ENCODE measurements at places on chromosomes 1 and 21.

DNA sequence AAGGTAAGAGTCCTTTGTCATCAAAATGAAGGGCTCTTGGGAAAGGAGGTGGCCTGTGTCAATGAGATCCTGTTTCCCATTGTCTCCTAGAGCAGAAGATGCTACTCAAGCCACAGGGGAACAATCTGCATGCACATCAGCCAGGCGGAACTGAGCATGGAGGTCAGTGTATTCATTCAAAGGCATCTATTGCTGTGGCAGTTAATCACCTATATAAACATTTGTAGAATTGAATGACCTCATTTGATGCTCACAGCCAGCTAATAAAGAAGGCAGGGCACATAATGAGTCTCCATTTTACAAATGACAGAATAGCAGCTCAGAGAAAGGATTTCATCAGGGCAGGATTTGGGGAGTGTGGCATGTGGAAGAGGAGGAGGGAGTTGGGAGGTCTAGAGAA, 5.7 kb upstream of the FYB2 start:
- DNase-seq = no peak

DNA sequence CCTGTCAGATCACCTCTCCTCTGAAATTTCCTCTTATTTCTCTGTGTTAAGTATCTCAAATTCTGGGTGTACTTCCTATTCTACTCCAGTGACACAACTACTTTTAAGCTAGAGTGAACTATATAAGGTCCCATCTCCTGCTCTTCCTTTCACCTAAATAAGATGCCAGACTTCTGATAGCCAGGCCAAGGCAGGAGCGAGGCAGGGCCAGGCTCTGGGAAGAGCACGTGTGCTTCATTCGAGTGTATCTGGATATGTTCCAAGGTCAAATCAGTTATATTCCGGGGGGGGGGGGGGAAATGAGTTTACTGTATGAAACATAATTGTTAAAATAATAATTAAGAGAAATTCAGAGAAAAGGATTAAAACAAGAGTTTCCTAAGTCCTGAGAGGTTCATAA, 60.1 kb downstream of the LRRC71 start:
- DNase-seq = no peak

GRCh38 chr1:2135441-2135841, 59.1 kb downstream of the FAAP20 start:
- no peak for DNase-seq

DNA sequence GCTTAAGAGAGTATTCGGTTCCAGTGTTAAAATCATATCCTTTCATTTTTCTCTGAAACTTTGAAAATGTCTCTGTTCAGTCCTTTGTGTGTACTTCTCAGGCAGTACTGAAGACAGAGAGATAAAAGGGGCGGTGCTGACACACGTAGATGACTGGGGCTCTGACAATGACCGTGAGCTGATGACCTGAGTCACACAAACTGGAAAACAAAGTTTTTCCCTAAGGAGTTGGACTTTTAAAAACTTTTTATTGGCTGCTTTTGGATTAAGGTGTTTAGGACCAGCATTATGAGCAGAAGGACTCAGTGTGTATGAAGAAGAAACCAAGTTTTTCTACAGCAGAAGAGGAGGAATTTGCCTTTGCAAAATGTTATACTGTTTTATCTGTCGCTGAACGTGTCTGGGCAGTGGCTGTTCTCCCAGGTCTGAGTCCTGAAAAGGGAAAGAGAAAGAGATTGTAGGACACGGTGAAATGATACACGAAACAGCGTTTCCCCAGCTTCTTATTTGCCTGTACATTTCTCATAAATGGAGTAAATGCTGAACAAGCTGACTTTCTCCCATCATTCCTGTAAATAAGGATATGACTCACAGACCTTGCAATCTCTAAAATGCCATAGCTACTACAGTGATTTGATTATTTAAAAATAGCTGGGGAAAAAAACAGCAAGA, 51.5 kb downstream of the MAP3K7CL start:
- no peak for DNase-seq

DNA sequence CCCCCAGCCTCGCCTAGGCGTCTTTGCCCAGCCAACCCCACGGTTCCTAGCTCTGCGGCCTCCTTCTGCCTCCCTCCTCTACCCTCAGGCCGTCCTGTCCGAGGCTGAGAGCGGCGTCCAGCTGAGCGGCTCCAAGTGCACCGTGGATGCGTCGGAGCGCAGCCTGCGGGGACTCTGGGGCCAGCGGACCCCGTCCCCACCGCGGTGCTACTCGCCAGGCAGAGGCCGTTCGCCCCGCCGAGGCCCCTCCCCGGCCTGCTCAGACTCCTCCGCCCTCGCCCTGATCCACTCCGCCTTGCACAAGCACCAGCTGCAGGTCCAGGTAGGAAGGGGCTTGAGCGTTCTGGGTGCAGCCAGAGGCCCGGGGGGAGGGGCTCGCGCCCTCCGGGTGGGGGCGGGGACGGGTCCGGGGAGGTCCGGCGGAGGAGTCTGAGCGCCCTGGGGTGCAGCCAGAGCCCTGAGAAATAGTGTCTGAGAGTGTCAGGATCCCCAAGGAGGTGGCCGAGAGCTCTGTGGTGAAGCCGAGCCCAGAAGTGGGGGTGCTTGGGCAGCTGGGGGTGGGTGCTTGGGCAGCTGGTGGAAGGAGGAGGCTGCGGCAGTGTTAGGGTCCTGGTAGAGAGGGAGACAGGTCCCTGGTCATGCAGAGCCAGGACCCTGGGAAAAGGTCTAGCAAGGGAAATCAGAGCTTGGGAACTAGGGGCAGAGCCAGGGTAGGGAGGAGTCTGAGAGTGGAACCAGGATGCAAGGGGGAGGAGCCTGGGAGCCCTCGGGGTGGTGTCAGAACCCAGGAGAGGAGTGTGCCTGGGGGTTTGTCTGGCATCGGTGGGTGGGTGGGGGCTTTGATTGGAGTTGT, 3.2 kb upstream of the NBPF3 start:
- DNase-seq = no peak

DNA sequence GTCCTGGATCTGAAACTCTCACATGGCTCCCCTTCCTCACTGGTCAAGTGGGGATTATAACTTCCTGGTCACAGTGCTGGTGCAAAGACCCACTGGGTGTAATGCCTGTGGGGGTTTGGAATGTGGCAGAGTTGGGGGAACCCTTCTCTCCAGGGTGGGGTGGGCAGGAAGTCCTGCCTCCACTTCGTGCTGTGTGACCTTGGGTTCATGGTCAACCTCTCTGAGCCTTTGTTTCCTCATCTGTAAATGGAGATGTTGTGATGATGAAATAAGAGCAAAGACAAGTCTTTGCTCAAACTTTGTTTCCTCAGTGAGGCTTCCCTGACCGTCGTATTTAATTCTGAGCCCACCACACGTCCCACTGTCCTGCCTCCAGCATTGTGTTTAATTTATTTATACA, 564.7 kb downstream of the PTPRU start:
- DNase-seq = no peak

DNA sequence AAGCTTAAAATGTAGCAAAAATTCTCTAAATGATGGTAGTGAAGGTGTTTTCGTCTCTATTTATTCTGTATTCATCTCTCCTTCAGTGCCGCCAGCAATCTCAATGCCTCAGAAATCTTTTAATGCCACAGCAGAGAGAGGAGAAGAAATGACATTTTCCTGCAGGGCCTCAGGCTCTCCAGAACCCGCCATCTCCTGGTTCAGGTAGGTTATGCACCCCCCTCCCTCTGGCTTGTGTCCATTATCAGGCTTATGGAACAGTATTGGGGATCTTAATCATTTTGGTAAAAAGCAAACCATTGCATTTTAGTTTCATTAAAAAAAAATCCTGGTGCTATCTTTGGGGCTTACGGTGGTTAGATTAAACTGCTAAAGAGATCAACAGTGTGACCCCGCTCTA, 326.1 kb downstream of the NCAM2 start:
- DNase-seq = no peak

GRCh38 chr1:118558933-118559332, 373.9 kb upstream of the SPAG17 start:
- DNase-seq = no peak

GRCh38 chr1:46301808-46302640, 1.4 kb downstream of the LRRC41 start:
- DNase-seq = peak; percentile 35

DNA sequence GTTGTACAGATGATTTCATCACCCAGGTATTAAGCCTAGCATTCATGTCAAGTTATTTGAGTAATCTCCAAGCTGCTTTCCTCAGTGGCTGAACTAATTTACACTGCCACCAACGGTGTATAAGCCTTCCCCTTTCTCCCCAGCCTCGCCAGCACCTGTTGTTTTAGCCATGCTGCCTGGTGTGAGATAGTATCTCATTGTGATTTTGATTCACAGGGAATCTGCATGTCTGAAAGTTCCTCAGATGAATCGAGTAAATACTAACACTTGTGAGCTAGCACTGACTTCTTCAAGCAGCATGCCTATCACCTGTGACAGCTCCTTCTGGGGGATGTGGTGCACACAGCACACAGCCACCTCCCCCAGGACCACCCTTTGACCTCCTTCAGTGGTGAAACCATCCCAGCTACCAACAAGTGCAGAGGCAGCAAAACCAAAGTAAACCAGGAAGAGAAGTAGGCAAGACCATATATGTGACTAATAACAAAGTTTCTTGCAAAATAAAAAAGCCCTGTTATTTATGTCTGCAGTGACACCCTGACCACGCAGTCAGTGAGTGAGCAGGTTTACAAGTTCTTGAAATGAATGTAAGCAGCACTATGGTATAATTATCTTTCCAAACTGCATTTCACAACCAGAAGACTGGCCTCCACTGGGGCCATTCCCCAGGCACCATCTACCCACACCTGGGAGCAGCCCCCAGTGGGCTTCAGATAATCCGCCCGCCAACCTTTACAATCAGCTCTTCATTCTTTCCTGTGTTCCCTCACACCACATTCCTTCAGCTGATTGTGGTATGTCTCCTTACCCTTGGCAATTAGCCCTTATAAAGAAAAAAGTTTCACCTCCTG, 173.8 kb downstream of the ETS2 start:
- DNase-seq = no peak

DNA sequence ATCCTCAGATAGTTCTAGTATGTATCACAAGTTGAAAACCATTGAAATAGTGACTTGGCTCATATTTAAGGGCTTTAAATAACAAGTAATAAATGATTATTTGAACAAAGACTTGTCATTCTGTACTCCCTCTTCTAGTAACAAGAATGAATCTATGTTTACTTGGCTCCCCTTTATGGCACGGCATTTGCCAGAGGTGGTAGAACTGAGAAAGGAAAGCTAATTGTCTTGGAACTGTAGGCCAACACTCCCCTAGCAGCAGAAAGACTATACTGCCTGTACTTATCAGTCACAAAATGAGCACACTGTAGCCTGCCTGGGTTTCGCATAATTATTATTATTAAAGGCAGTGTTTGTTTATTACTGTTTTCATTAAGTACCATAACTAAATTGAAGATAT, 29.6 kb upstream of the SMYD2 start:
- DNase-seq = no peak

DNA sequence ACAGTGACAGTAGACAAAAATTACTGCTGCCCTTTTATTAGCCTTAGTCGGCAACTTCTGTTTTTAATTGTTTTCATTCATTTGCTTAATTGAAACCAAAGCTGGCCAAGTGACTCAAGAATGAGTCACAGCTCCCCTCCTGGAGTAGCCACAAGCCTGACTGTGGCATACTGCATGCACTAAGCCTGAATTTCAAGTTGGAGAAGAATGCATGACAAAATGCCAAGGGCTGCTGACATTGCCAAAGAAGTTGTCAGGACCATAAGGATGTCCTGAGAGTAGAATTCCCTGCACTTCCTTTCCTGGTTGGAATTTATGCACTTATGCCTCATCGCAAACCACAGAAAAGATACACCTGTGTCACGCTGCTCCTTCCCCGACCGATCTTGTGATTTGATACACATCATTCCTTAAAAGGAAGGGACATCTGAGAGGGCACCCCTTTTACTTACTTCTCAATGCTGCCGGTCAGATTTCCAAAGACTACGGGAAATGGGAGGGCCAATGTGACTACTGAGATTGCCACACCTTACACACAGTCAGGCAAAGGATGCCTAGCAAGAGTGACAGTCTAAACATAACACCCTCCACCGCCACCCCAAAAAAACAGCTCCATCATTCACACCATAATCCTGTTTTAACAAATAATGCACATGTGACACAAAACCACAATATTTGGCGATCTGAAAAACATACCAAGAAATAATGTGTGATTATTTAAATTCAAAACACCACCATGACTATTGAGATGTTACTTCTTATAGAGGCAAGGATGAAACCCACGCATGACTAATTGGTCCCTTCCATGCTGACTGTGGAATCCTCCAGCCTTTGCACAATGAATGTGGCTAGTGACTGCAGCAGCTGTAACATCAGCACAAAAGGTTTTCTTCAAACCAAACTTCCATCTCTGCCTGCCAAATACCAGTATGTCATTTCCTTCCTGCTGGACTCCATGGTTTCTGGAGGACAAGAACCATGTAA, 28.2 kb downstream of the VAV3 start:
- DNase-seq = peak; percentile 71

DNA sequence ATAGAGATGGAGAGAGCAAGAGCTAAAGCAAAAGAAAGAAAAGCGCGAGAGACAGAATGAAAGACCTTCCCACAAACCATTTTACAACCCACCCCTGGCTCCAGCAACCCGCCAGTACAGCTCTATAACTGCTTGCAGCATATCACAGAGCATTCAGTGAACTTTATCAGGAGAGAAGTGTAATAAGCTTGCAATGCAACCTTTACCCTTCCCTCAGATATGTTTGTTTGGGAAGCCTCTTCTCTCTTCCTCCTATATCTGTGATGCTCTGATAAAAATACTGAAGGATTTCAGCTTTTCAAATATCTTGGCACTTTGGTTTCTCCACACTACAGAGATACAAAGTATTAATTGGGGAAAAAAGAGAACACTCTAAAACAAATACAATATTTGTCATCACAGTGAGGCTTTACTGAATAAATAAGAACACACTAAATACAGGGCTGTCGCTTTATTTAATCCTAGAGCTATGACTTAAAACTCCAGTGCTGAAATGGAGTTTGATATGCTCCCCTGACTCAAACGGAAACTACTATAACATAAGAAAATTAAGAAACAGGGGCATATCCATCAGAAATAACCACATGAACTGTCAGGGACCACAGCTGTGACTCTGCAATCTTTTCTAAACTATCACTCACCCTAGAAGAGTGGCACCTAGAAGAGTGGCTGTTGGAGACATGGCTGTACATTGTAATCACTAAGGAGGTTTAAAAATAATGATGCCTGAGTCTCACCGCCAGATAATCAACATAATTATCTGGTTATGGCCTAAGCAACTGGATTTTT, 6.7 kb downstream of the CRP start:
- no peak for DNase-seq

- no peak for DNase-seq
These were observed 3.7 kb upstream of the SARS1 start for GRCh38 chr1:109210058-109210457.

DNA sequence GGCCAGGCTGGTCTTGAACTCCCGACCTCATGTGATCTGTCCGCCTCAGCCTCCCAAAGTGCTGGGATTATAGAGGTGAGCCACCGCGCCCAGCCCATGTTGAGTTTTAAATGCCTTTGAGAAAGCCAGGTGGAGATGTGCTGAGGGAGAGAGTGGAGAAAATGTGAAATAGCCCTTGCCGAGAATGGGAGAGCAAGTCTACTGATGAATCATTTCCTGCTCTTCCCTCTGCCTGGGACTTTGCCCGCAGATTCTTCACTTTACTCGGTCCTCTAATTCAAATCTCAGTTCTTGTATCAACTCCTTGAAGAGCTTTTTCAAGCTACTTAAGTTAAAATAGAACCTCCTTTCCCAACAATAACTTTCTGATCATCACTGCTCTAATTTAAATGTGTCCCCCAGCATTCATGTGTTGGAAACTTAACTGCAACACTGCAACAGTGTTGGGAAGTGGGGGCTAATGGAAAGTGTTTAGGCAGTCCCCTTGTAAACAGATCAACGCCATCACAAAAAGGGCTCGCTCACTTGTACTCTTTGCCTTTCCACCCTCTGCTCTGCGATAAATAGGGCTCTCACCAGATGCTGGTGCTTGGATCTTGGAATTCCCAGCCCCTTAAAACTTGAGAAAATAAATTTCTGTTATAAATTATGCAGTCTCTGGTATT, 27.8 kb downstream of the OSBPL9 start:
- DNase-seq = no peak
